ENCODE measurements at places on chromosomes 7 and 10. TPM values are rescaled to one million over a fixed set of nuclear protein-coding genes. Genes with fewer than 3 reads are reported as not detected.
A peak's percentile ranks its signal among the peaks of the same experiment; 100 is the strongest.

The SPAM1 gene
- polyA plus RNA-seq, result not detected

The HMX3 gene
- not detected for polyA plus RNA-seq

The SPDYE5 gene
- polyA plus RNA-seq, result not detected

The PPP3CB gene
- polyA plus RNA-seq, result 5.5 TPM

The ANKRD1 gene
- polyA plus RNA-seq, result not detected

The WEE2 gene
- polyA plus RNA-seq, result not detected

The SLC13A1 gene
- polyA plus RNA-seq, result not detected

The TNKS2 gene
- 25.9 TPM for polyA plus RNA-seq

The ELAPOR2 gene
- 5.8 TPM for polyA plus RNA-seq

The CHAT gene
- not detected for polyA plus RNA-seq

DNA sequence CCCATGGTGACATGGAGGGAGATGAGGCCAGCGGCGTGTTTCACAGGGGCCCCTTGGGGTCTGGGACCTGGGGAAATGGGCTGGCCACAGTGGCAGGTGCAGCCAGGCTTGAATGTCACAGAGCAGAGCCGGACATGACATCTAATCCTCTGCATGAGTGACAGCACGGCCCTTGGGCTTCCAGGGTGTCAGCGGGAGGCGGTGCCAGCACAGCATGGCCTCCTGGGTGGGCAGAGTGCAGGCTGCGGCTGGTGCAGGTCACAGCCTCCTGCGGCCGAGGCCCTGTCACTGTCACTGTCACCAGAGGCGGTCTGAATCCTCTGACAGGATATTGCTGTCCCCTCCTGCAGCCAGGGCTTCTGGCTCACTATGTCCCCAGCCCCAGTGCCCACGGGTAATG is 18.2 kb downstream of the BHLHA15 start:
- no peak for DNase-seq

DNA sequence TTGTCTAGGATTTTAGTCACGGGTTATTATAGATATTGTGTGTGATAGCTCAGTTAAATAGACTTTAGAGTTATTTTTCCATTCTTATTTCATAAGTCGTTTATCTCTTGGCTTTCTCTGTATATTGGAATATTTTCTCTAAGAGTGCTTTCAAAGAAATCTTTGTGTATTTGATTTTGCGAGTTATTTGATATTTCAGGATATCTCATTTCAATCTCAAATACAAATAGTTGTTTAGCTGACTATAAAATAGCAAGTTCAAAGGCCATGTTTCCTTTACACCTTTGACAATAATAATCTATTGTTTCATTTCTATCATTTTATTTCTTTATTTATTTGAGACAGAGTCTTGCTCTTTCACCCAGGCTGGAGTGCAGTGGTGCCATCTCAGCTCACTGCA is 55.9 kb downstream of the STK31 start:
- DNase-seq, result no peak

DNA sequence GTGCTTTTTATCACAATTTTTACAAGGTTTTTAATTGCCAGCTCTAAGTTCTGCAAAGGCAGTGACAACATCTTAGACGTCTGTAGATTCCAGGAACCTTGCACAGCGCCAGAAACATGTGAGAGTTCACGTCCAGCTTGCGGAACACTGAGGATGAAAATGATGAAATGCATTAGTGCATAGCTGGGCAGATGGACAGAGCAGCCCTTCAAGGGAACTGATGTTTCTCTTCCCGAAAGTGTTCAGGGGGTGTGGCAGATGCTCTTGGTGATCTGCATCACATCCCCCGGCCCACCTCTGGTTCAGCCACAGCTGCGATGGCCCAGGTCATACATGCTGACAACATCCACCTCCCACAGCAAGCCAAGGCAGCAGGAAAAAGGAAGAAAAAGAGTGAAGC is 40.9 kb downstream of the ITIH5 start:
- DNase-seq, result no peak

DNA sequence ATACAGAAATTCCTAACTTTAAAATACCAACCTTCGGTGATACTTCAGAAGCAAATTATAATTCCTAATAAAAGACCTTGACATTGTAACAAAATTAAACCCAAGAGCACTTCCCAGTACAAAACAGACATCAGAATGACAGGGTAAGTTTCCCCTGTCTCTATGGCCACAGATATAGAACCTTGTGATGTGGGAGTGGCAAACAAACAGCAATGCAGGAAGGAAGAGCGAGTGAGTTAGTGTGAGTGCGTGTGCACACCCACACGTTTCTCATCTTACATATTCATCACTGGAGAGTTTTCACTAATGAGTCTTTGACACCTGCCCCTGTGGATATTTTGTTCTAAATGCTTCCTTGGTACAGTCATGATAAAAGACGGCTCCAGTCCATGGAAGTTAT is 72.2 kb downstream of the VWC2 start:
- no peak for DNase-seq

- DNase-seq, result no peak
These were observed 53.6 kb downstream of the SEC61G start for GRCh38 chr7:54705436-54705835.

DNA sequence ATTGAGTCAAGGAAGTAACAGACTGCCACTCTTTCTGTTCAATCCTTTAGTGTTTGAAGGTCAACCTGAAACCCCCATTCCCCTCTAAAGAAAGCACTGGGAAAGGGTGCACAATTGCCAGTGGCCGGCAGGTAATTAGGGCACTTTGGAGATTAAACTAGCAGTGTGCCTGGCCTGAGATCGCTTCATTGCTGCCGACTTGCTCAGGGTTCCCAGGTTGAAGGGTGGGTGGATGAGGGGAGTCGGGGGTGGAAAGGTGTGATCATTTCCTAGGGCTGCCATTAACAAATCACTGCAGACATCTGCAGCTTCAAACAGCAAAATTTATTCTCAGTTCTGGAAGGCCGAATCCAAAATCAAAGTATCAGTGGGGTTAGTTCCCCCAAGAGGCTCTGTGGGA is 16.3 kb upstream of the BTBD16 start:
- no peak for DNase-seq

DNA sequence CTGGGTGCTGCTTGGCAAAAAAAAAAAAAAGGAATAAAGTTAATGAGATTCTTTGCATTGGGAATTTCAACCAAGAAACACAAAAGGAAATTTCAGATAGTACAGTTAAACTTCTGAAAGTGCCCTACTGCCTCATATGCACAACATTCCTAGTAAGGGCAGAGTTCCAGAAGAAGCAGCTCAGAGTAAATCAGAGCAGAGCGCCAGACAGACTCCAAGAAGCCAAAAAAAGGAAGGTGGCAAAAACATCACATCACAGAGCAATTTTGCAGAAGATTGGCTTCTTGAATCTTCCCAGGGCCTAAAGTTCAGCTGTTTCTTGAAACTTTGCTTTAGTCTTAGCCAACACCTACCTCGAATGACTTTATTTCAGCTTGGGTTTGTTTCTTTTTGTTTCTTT is 544.1 kb downstream of the XPNPEP1 start:
- DNase-seq, result no peak

DNA sequence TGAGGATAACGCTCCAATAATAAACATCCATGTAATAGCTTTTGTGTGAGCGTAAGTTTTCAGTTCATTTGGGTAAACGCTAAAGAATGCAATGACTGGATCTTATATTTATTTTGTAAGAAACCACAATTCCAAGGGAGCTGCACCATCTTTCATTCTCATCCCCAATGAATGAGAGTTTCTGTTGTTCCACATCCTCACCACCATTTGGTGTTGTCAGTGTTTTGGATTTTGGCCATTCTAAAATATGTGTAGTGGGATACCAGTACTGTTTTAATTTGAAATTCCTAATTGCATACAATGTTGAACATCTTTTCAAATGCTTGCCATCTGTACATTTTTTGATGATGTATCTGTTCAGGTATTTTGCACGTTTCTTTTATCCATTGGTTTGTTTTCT is 50.9 kb upstream of the SEMA3D start:
- no peak for DNase-seq

- DNase-seq, result no peak
These were observed 188.4 kb upstream of the AGK start for GRCh38 chr7:141362580-141363435.

DNA sequence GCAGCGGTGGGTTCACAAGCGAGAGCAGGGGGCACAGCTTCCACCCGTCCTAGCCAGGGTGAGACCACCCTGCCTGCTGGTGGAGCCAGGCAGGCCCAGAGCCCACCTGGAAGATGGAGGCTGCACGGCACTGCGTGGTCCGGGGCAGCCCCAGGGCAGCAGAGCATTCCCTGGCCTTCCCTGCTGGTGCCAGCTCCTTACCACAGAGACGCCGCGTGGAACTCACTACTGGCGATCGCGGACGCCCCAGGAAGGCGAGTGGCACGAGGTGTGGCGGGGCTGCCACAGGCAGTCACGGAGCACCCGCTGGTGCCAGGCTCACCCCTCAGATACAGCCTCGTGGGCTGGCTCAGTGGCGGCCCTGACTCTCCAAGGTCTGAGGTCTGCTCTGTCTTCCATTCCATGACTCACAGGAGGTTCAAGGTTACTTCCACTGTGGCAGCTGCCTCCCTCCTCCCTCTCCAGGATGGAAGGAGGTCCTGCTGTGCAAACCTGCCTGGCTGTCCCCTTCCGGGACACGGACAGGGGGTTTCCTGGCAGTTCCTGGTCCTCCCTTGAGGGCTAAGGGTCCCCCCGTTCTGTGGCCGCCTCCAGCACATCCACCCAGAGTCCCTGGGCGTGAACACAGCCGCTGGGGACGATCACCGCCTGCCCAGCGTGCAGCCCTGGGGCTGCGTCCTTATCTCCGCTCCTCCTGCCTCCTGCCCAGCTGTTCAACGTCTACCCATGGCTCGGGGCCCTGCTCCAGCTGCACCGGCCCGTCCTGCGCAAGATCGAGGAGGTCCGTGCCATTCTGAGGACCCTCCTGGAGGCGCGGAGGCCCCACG is 3.1 kb downstream of the CYP2W1 start:
- DNase-seq, result no peak

GRCh38 chr10:52308251-52309031 is 5.6 kb upstream of the DKK1 start:
- DNase-seq, result peak; percentile 47

- no peak for DNase-seq
These were observed 97.4 kb upstream of the BMPER start for GRCh38 chr7:33807779-33808482.

DNA sequence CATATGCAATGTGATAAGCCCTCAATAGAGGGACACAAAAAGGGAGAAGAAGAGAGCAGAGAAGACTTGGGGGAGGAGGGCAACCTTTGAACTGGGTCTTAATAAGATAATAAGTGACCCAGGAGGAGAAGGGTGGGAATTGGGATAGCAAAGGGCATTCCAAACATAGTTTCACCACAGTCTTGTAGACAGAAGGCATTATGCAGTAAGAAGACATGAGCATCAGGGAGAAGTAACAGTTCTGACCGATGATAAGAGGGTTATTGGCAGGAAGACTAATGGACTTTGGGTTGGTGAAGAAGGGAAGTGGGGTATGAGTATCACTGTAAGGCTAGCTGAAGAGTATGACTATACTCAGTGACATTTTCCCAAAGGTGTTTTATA is 63.6 kb downstream of the TES start:
- no peak for DNase-seq

Data from naive B cell (primary cell).